NCI-H69 (cell line): ENCODE measurements at places on chromosomes 2 and 18.

GRCh38 chr2:54613794-54614257, 109.6 kb upstream of the EML6 start:
- peak; percentile 43 for DNase-seq

DNA sequence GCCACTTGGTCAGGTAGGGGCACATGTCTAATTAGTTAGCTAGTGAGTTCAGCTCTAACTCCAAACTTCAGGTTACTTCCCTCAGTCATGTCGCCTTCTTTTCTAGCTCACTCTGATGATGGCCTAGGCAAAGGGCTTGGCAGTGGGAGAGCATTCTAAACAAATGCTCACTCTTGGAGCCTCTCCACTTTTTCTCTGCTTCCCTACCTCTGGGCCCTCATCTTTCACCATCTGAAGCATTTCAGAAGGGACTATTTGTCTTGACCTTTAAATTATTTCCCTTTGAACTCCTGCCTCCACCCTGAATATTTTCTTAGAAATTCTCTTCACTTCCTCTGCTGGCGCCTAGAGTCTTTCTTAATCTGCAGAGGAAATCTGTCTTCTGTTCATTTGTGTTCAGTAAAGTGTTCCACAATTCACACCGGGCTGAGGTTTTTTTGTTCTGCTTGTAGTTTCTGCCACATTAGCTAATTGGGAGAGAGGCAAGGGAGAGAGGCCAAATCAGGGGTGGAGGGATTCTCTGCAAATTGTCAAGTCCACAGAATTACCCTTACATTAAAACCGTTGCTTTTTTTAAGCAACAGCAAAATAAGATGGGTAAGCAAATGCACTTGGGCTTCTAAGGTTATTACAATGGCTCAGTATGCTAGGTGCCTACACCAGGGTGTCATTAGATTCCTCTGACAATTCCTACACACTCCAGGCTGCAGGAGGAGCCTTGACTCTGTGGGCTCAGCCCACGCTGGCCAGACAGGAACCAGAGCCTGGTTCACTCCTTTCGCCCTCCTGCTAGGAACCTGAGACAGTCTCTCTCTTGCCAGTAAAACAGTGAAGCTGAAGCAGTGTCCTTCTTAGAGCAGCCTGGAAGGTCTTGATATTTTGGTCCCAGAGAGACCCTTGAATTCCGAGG, 5.5 kb downstream of the MSGN1 start:
- DNase-seq = no peak

GRCh38 chr2:144404586-144405314, 115.2 kb downstream of the ZEB2 start:
- DNase-seq = peak; percentile 21

- DNase-seq = peak; percentile 34
Observed at GRCh38 chr2:239576784-239577685, 176.2 kb upstream of the HDAC4 start.

GRCh38 chr18:49273241-49273880, 187.1 kb downstream of the DYM start:
- DNase-seq = peak; percentile 22

DNA sequence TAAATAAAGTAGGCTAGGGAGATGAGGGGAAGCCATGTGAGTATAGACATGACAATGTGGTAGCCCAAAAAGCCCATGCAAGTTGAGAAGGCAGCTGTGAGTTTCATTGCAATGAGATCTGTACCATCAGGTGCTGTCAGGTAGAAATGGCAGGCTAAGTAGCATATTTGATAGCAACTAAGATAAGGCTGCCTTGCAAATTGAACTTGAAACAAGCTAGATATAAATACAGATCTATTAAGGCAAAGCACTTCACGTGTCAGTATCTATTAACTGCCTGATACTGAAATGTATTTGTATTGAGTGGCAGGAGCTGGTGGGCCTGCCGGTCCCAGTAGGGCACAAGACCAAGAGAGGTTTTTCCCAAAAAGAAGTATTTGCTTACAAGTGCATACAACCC, 419.9 kb downstream of the TDRD15 start:
- no peak for DNase-seq

DNA sequence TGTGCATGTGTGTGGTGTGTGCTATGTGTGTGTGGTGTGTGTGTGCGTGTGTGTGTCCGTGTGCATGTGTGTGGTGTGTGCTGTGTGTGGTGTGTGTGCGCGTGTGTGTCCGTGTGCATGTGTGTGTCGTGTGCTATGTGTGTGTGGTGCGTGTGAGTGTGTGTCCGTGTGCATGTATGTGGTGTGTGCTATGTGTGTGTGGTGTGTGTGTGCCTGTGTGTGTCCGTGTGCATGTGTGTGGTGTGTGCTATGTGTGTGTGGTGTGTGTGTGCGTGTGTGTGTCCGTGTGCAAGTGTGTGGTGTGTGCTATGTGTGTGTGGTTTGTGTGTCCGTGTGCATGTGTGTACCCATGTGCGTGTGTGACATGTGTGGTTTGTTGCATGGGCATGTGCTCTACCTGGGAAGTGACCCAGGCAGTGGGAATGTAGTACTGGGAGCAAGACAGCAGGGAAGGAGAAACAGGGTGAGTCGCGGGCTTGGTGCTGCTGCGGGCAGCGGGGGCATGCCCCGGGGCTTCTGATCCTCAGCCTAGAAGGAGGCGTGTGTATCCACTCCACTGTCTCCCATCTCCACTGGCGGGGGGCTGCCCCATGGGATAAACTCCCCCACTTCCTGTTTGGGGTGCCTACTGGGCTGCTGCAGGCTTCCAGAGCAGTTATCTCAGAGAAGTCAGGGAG, 7.6 kb upstream of the OTOS start:
- DNase-seq = no peak

GRCh38 chr2:3659447-3660432, 1.7 kb downstream of the ALLC start:
- DNase-seq = no peak

- no peak for DNase-seq
Observed at GRCh38 chr2:101972621-101973434, 18.9 kb upstream of the IL1R2 start.

GRCh38 chr2:23658466-23658942, 268.4 kb downstream of the ATAD2B start:
- DNase-seq = no peak

DNA sequence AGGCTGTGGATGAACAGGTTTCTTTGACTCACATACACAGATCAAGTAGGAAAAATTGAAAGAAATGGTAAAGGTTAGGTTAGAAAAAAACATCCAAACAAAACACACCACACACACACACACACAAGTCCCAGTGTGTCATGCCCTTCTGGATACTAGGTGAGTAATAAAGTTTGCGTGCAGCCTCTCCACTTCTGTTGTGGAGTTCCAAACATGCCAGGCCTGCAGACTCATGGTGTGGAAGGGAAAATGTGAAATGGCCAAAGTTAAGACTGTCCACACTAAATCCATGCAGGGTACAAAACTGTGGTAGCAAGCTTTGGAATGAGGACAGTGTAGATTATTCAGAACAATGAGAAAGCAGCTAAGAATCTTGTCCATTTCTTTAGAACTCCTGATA, 114.6 kb downstream of the IKZF2 start:
- DNase-seq = no peak

- DNase-seq = peak; percentile 70
Observed at GRCh38 chr18:70931942-70932814, 643.3 kb downstream of the SOCS6 start.

DNA sequence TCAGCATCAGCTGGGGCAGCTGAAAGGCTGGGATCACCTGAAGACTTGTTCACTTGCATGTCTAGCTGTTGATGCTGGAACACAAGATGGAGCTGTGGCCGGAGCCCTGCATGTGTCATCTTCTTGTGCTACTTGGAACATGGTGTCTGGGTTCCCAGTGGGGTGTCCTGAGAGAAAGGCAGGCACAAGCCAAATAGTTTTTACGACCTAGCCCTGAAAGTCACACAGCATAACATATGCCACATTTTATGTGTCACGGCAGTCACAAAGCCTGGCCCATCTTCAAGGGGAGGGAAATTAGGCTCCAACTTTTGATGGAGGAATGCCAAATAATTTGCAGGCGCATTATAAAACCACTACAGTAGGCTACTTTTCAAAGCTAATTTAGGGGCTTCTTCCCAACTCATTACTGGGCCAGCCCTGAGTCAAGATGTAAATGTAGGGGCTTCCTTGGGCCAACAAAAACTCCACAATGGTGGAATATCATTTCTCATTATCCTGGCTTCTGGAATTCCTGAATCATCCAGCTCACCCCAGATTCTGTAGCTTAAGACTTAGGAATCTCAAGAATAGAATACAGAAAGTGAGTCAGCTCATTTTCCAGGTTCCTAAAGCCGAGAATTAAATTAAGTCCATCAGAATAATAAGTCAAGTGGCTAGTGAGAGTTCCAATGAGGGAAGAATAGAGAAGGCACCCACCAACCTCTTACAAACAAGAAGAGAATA, 543.0 kb downstream of the TNS1 start:
- peak; percentile 4 for DNase-seq

GRCh38 chr2:191202881-191203397, 42.3 kb upstream of the MYO1B start:
- no peak for DNase-seq

DNA sequence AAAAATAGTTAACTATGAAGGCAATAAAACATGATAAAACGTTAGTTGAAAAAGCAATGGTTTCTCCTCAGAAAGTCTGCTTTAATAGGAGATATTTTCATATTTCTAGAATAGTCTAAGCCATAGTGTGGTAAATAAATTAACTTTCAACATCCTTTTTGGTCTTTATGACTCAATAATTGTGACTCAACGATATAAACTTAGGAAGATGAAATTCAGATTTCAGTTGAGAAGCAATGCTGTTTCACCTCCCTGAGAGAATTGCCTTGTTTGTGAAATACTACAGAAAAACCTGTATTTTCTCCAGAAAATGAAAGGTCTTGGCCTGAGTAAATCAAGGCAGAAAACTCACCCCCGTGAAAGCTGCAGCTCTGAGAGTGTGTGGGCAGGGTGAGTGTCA, 166.9 kb downstream of the ETAA1 start:
- no peak for DNase-seq

- no peak for DNase-seq
Observed at GRCh38 chr2:234990300-234990699, 38.5 kb downstream of the SH3BP4 start.

DNA sequence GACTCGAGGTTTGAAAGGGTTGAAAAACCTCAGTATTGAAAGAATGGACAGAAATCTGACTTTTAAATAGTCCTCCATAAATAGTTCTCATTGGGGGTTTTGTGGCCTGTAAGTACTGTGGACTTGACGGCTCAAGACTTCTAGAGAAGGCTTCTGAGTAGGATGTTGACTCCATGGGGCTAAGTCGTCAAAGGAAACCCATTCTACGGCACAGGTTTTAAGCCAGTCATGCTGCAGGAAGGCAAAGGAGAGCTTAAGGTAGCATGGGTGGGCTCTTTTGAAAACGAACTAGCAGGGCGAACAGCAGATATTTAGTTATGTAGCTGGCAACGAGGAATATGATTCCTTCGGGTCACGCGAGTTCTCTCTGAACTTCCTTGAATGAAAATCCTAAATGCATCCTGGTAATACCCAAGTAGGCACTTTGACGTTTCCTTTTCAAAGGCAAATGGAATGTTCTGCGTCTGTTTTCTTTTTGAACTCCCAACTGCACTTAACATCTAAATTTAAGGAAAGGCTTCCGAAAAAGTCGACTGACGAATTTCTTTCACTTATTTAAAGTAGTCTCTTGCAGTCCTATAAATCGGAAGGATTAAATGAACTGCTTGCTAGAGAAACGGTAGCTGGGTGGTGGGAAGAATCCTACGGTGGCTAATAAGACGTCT, 1.1 kb upstream of the NEDD4L start:
- DNase-seq = peak; percentile 73

DNA sequence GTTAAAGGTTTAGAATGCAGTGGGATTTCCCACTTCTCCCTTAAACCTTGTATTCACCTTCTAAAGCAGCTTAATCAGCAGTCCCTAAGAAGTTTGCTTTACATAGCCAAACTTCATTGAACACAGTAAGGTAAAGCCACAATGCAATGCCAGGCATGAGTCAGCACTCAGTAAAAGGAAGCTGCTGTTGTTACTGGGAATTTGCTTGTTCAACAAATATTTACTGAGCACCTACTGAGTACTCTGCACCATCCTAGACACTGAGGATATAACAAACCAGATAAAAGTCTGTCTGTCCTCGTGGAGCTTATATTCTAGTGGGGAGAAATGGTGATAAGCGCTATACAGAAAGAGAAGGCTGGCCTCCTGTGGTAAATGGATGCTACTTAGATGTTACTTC, 162.7 kb downstream of the PKP4 start:
- DNase-seq = peak; percentile 4

GRCh38 chr2:49037197-49037596, 117.1 kb downstream of the FSHR start:
- DNase-seq = no peak

DNA sequence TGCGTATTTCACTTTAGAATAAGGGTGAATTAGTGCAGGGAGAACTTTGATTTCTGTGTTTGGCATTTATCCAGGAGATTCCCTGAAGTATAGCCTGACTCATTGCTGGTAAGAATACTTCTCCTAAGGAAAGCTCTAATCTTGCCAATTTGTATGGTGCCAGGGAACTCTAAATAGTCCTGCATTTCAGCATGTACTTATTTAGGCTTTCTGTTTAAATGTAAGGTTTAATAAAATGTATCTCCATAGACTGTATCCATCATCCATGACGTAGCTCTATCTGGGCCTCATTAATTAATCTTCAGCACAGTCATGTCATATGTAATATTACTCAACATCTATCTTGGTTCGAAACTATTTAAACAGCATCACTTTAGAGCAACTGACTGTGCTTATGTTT, 127.7 kb downstream of the DOK6 start:
- DNase-seq = no peak

DNA sequence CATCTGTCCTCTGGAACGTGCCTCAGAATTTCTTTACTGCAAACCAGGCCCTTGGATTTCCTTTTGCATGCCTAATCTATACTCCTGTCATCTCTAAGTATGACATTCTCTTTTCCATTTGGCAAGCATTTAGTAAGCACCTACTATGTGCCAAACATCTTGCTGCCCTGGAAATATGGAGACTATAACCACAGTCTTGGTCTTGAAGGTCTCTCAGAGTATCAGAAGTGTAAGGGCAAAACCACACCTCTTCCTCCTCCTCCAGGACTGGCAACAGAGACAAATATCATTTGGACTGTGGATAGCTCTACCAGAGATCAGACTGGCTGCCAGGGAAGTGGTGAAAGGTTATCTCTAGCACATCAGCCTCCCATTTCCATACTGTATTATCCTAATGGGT, 11.4 kb downstream of the DOCK10 start:
- no peak for DNase-seq

DNA sequence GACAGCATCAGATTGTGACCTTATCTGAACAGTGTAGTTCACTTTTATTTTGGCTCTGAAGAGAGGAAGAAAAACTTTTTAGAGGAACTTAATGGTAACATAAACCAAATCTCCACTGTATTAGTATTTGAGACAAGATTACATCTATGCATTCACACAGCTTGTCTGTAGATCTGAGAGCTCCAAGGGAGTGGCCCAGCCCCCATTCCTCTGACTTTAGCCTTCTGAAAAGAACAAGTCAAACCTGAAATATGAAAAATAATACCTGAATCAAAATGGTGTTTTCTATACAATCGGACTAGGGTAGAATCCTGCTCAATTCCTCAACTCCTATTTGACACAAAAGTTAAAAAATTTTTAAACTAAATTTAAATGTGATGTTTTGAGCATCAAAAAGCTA, 23.1 kb downstream of the STARD7 start:
- DNase-seq = no peak

- no peak for DNase-seq
Observed at GRCh38 chr2:191280290-191280689, 35.1 kb downstream of the MYO1B start.
